GM12878 (cell line): ENCODE measurements at places on chromosomes 3 and 15. TPM values are rescaled to one million over a fixed set of nuclear protein-coding genes. Genes with fewer than 3 reads are reported as not detected.

The FBXW12 gene
- 0.15 TPM in 1 of 2 replicates, not detected in the other for total RNA-seq

The SEMA7A gene
- total RNA-seq: 112 and 114 TPM in 2 replicates

The ESYT3 gene
- not detected in 2 replicates for total RNA-seq

The PCLAF gene
- 88.6 and 90.6 TPM in 2 replicates for total RNA-seq

The SLC22A14 gene
- total RNA-seq: not detected in 2 replicates

The IL20RB gene
- total RNA-seq: 0.58 and 0.97 TPM in 2 replicates

The GPR156 gene
- 0.08 TPM in 1 of 2 replicates, not detected in the other for total RNA-seq

The LARP6 gene
- total RNA-seq: 3.4 and 3.5 TPM in 2 replicates

DNA sequence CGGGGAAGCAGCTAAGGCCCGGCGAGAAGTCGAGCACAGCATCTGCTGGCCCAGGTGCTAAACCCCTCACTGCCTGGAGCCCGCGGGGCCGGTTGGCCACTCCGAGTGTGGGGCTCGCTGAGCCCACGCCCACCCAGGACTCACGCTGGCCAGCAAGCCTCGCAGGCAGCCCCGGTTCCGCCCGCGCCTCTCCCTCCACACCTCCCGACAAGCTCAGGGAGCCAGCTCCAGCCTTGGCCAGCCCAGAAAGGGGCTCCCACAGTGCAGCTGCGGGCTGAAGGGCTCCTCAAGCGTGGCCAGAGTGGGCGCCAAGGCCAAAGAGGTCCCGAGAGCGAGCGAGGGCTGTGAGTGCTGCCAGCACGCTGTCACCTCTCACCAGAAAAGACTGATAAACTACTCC is 8.9 kb upstream of the GABRB3 start:
- H3K27ac ChIP-seq: no peak overlapping the region
- no peaks in the 10 kb centered on the region for H3K27me3 ChIP-seq
- H3K4me3 ChIP-seq: no peak overlapping the region
- no peaks in the 10 kb centered on the region for H3K36me3 ChIP-seq
- no peaks in the 10 kb centered on the region for H3K4me1 ChIP-seq

- no peak overlapping the region for H3K4me3 ChIP-seq
- H3K4me1 ChIP-seq: no peaks in the 10 kb centered on the region
- H3K36me3 ChIP-seq: no peaks in the 10 kb centered on the region
- no peak for DNase-seq
Observed at GRCh38 chr15:26525096-26525495, 247.8 kb downstream of the GABRB3 start.

- H3K27me3 ChIP-seq: no peaks in the 10 kb centered on the region
- H3K36me3 ChIP-seq: no peaks in the 10 kb centered on the region
- H3K4me1 ChIP-seq: no peaks in the 10 kb centered on the region
- no peak overlapping the region for H3K4me3 ChIP-seq
- no peak overlapping the region for H3K27ac ChIP-seq
Observed at GRCh38 chr3:14203521-14204079, 25.0 kb downstream of the LSM3 start.

DNA sequence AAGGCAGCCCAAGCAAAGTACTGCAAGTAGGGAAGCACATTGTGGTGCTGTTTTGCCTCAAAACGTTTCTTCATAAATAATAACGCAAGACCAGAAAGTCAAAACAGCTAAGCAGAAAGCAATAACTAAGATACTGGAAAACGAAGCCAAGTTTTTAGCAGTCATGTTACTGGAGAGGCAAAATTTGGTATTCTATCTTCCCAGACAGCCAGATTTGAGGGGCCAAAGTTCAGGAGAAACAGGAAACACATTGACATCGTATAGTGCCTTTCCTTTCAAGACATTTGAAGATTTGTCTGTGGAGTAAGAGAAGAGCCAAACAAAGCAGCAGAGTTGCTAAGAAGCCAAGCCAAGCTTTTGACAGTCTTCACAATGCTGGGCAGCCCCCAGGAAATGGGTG is 843.6 kb upstream of the NECTIN3 start:
- no peaks in the 10 kb centered on the region for H3K36me3 ChIP-seq
- H3K27ac ChIP-seq: no peak overlapping the region
- no peak for DNase-seq
- H3K27me3 ChIP-seq: no peaks in the 10 kb centered on the region
- H3K4me3 ChIP-seq: no peak overlapping the region

GRCh38 chr15:100703671-100704070 is 101.3 kb downstream of the ASB7 start:
- no peak overlapping the region for H3K4me3 ChIP-seq
- no peaks in the 10 kb centered on the region for H3K36me3 ChIP-seq
- H3K27me3 ChIP-seq: no peaks in the 10 kb centered on the region

DNA sequence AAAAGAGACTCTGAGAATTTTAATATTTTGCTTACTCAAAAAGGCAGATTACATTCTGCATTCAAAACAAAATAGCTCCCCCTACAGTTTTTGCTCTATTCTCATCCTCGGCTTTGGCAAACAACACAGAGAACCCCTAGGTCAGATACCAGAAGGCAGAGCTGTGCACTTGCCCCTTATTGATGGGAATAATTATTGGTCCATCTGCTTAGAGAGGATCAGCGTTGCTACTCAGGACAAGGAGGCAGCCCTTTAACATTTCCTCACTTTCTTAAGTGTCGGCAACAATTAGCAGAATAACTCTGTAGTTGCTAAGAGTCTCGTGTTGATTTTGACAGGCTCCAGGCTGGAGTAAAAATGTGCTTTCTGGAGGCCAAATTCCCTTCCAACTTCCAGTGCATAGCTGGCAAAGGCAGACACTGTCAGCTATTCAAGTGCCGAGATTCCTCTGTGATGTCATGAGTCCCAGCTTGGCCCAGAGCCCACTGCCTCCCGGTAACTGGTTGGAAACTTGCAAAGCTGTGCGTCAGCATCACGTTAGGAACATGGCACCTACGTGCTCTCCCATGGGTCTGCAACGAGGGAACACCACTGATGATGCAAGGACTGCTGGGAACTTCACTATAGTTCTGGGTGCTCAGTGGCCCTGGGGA is 482.7 kb upstream of the ADAMTS9 start:
- no peak for DNase-seq
- H3K36me3 ChIP-seq: no peaks in the 10 kb centered on the region
- no peaks in the 10 kb centered on the region for H3K4me1 ChIP-seq
- no peak overlapping the region for H3K4me3 ChIP-seq
- H3K27me3 ChIP-seq: no peaks in the 10 kb centered on the region

- H3K36me3 ChIP-seq: peaks cover 6% of the 10 kb centered on the region
- no peaks in the 10 kb centered on the region for H3K27me3 ChIP-seq
- no peak overlapping the region for H3K27ac ChIP-seq
Observed at GRCh38 chr3:50637945-50638344, 21.0 kb downstream of the MAPKAPK3 start.

- H3K27me3 ChIP-seq: no peaks in the 10 kb centered on the region
- no peaks in the 10 kb centered on the region for H3K4me1 ChIP-seq
- no peaks in the 10 kb centered on the region for H3K36me3 ChIP-seq
- no peak overlapping the region for H3K4me3 ChIP-seq
- no peak overlapping the region for H3K27ac ChIP-seq
- no peak for DNase-seq
Observed at GRCh38 chr15:37524601-37525000, 409.8 kb upstream of the TMCO5A start.

GRCh38 chr15:41967506-41968206 is 4.7 kb downstream of the EHD4 start:
- peak overlapping the region; percentile 100 for H3K27ac ChIP-seq
- peak; percentile 45 for DNase-seq
- peak overlapping the region; percentile 62 for H3K4me3 ChIP-seq
- peaks cover 14% of the 10 kb centered on the region; the same call in 1 of the 2 replicates for H3K36me3 ChIP-seq
- no peaks in the 10 kb centered on the region for H3K27me3 ChIP-seq
- H3K4me1 ChIP-seq: peaks cover 35% of the 10 kb centered on the region

DNA sequence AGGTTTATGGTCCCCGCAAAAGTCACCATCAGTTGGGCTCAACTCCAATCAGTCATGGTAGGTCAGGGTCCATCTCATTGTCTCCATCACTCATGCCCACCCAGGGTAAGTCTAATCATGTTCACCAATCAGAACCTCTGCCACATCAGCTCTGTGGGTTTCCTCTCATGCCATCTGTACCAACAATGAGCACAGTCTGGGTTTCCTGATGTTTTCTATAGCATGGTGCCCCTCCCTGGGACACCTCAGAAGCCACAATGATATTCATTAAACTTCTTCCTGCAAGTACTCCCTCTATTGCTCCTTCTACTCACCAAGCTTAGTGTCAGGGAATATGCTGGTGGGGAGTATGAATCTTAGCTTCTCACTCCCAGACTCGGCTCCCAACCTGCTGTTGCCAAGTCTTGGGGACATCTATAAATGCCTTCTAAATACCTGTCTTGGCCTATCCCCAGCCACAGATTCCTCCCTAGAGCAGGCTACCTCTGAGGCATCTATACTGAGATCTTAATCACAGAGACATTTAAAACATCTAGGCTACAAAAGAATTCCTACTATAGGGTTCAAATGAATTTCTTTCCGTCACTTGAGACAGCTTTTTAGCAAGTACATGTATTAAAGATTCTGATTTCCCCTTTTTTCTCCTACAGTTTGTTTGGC is 5.0 kb upstream of the CCR2 start:
- H3K4me1 ChIP-seq: peaks cover 28% of the 10 kb centered on the region
- no peaks in the 10 kb centered on the region for H3K36me3 ChIP-seq
- no peak for DNase-seq

DNA sequence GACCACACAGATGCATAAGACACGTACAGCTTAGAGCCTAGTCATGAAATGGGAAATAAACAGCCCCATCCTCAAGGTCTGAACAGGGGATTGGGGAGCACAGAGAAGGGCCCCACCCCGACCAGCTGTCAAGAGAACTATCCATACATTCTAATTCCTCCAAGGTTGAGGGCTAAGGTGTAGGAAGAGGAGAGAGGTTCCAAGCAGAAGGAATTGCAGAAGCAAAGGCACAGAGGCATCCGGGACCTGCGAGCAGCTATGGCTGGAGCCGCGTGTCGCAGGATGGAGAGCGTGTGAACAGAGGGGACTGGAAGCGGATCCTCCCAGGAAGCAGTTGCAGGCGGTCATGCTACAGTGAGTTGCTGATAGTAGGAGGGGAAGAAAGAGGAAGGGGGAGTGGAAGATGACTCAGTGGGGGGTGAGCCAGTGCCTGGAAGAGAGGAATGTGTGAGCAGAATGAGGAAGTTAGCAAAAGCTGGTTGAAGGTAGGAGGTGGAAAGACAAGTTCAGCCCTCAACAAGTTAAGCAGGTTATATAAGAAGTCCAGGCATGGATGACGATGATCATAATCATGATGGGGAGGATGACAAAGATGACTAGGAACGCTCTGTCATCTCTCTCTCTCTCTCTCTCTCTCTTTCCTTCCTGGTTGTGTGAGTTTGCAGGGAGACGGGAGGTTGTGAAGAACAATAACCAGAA is 89.7 kb downstream of the LIPC start:
- no peaks in the 10 kb centered on the region for H3K36me3 ChIP-seq
- DNase-seq: no peak
- H3K27me3 ChIP-seq: no peaks in the 10 kb centered on the region
- H3K4me3 ChIP-seq: no peak overlapping the region
- peak overlapping the region; percentile 45 for H3K27ac ChIP-seq

DNA sequence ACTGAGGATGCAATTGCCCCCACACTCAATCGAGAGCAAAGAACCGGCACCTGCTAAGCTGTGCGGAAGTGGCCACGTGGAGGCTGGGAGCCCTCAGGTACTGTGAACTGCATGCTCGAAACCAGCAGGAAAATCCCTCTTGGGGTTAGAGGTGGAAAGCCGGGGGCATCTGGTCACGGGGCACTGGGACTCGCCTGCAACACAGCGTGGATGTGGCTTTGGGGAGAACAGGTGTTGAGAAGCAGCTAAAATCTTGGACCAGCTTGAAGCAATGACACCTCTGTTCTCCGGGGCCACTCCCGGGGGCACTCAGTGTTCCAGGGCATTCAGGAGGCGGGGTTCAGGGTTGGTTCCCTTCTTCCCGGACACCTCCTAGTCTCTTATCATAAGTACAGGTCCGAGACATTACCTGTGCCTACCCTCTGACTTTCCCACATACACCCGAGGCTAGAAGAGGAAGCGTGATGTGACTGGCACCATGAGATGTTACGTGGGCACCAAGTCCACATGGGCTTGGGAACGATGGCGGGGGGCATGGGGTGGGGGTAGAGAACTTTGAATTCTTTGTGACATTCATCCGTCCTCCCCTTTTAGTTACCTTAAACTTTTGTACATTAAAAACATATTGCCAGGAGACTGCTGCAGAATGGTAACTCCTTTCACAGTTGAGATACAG is 172.0 kb downstream of the ADAMTS17 start:
- no peak overlapping the region for H3K4me3 ChIP-seq
- H3K36me3 ChIP-seq: no peaks in the 10 kb centered on the region
- DNase-seq: no peak
- H3K27me3 ChIP-seq: no peaks in the 10 kb centered on the region
- no peak overlapping the region; the same call in 1 of the 2 replicates for H3K27ac ChIP-seq
- peaks cover 19% of the 10 kb centered on the region for H3K4me1 ChIP-seq

GRCh38 chr3:168973206-168973605 is 690.3 kb downstream of the MECOM start:
- no peak overlapping the region for H3K4me3 ChIP-seq
- H3K27ac ChIP-seq: no peak overlapping the region
- H3K36me3 ChIP-seq: no peaks in the 10 kb centered on the region
- DNase-seq: no peak

DNA sequence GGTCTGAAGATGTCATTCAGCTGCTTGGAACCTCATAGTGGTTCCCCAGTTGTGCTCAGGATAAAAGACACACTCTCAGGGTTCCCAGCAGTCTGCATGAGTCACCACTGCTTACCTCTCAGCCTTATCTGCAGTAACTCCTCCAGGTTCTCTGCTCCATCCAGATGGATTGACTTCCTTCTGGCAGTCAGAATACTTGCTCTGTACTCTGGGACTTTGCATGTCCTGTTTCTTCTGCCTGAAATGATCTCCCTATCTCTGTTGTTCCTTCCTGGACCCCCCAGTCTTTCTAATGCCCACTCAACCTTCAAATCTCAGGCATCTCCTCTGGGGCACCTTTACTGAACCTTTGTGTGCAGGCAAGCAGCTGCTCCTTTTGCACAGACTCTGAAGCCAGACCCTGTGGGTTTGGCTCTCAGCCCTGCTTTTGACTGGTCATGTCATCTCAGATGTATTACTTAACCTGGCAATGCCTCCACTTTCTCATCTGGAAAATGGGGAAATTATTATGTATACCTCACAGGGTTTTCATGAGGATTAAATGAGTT is 38.4 kb downstream of the ITPR1 start:
- no peaks in the 10 kb centered on the region for H3K36me3 ChIP-seq
- H3K4me1 ChIP-seq: no peaks in the 10 kb centered on the region
- no peak for DNase-seq

- peaks cover 16% of the 10 kb centered on the region for H3K4me1 ChIP-seq
- DNase-seq: no peak
- peaks cover 8% of the 10 kb centered on the region for H3K36me3 ChIP-seq
- H3K27ac ChIP-seq: no peak overlapping the region
Observed at GRCh38 chr3:15728766-15729165, 69.0 kb downstream of the ANKRD28 start.

GRCh38 chr3:30675006-30675405 is 68.6 kb downstream of the TGFBR2 start:
- H3K36me3 ChIP-seq: no peaks in the 10 kb centered on the region
- DNase-seq: no peak
- H3K4me3 ChIP-seq: no peak overlapping the region
- no peak overlapping the region for H3K27ac ChIP-seq
- H3K4me1 ChIP-seq: no peaks in the 10 kb centered on the region; the same call in 1 of the 2 replicates
